GM10248 (cell line): ENCODE measurements at places on chromosomes 11 and 22.

DNA sequence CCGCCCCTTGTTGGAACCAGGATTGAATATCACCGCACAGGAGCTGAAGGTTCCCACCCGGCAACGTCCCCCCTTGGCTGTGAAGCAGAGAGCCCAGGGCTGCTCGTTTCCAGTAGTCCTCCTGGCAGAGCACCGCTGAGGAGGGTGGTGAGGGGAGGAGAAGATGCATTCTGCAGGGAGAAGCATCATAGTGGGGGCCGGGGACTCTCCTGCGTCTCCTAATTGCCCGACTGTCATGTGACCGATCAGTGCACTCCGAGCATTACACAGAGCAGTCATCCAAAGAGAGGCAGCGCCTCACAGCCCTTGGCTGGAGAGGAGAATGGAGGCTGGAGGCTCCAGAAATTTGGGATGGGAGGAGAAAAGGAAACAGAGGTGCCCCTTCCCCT, 85.0 kb upstream of the SEPTIN5 start:
- DNase-seq = no peak

GRCh38 chr11:123567466-123567865, 87.0 kb downstream of the SCN3B start:
- no peak for DNase-seq

DNA sequence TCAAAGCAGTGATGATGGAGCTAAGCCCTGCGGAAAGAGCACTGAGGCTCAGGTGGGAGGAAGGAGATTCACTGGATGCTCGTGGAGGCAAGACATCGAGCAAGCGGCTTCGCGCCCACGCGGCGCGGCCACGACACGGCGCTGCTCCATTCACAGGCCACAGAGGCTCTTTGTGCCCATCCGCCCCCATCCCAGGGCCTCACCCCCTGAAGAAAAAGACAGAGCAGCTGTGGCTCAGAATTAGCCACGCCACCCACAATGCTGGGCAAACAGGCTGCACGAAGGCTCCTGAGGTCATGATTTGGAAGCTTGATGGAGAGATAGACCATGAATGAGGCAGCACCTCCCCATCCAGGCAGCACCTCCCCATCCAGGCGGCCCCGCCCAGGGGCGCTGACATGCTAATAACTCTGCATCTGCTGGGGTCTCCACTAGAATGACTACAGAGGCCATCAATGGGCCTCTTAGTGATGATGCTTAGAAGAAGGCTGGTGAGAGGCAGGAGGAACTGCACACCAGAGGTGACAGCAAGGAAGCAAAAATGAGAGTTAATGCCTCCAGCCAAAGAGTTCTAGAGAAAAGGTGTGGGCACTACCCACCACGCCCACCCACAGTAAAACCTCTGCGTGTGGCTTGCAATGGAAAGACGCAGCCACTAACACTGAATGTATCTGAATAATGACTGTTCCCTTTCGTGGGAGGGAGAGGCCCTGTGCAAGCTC, 43.5 kb downstream of the MYH9 start:
- DNase-seq = no peak

- no peak for DNase-seq
Measured at GRCh38 chr11:124068601-124069110, 27.5 kb upstream of the OR10G7 start.

GRCh38 chr22:19527861-19528417, 3.7 kb upstream of the CLDN5 start:
- no peak for DNase-seq

- peak; percentile 45 for DNase-seq
Measured at GRCh38 chr22:19610518-19611253, 86.5 kb upstream of the CLDN5 start.

DNA sequence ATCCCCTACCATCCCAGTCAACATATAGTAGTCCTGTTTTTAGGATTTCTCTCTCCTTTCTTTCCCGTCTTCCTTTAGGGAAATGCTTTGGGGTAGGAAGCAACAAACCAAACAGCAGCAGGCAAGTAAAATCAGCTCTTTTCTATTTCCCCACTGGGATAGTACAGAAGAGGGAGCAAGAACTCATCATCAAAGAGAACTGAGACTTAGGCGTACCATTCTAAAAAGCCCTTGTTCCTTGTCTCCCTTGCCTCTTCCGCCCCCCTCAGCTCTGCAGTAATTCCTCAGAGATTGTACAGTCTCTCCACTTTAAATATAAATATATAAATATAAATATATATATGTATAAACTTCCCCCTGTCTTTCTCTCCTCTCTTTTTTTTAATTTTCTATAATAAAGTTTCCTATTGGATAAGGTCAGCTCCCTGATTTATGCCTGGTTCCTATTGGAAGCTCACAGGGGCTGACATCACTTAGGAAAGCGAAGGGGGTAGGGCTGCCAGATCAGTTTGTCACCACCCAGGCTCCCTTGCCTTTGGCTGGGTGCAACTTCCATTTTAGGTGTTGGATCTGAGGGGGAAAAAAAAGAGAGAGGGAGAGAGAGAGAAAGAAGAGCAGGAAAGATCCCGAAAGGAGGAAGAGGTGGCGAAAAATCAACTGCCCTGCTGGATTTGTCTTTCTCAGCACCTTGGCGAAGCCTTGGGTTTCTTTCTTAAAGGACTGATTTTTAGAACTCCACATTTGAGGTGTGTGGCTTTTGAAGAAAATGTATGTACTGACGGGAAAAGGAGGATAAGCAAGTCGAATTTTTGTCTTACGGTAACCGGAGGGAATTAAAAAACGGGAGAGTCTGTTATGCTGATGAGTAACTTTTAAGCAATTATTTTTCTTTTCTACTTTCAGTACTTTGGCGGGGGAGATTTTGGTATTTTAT, at the start of gene CTNND1:
Gene CTNND1 (plus strand): TSS at position 502 of the 934 bp plus-strand sequence. CDS start 29,677 bp downstream, outside the sequence.
- peak; percentile 87 for DNase-seq

DNA sequence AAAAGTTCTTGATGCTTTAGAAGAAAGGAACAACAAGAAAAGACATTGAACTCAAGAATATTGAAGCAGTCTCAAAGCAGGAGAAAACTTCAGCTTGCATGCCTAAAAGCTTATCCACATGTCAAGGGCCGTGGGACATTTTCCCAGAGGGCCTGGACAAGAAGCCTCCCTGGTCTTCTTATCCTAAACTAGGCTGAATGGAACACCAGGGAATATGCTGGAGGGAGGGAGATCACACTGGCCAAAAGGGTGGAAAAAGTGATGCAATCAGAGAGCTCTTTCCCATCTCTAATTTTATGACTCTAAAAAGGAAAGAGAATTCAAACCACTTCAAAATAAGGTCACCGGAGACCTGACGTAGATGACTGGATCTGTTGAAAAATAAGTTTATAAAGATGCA, 107.2 kb downstream of the MPPED2 start:
- no peak for DNase-seq

GRCh38 chr11:69999721-70000120, 78.4 kb upstream of the ANO1 start:
- no peak for DNase-seq

- DNase-seq = peak; percentile 66
Measured at GRCh38 chr11:17979770-17980371, 33.0 kb downstream of the SERGEF start.

GRCh38 chr22:48106215-48106614, 1343.8 kb downstream of the TBC1D22A start:
- DNase-seq = no peak

DNA sequence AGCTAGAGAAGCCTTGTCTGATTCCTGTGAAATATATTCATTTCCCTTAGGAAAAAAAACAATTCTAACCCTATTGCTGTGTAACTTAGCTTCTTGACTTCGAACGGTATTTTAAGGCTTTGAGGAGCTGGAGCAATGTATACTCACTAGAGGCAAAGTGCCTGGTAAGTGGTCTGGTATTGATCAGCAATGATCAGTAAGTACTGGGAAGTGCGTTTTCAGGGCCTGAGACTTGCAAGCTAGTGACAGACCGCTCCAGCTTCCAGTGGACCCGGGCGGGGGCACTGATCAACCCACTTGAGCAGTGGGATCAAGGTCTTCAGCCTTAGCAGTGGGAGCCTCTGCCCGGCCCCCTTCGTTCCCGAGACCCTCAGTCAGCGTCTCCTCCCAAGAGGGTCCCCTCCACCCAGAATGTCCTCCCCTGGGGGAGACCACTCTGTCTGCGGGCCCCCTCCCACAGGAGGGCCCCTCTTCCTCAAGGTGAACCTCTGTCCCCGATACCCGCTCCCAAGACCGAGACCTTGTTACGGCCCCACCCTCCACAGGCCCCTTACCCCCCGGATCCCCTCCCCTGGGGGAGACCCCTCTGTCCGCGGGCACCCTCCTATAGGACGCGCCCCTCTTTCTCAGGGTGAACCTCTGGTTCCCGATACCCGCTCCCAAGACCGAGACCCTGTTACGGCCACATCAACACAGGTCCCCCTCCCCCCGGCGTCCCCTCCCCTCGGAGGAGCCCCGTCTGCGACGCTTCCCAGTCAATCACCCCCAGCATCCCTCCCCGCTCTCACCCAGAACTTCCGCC, 452 bp upstream of the ATXN10 start:
- no peak for DNase-seq

- peak; percentile 41 for DNase-seq
Measured at GRCh38 chr22:29306835-29307595, 565 bp downstream of the GAS2L1 start.

- no peak for DNase-seq
Measured at GRCh38 chr11:41283191-41283930, 176.1 kb downstream of the LRRC4C start.

DNA sequence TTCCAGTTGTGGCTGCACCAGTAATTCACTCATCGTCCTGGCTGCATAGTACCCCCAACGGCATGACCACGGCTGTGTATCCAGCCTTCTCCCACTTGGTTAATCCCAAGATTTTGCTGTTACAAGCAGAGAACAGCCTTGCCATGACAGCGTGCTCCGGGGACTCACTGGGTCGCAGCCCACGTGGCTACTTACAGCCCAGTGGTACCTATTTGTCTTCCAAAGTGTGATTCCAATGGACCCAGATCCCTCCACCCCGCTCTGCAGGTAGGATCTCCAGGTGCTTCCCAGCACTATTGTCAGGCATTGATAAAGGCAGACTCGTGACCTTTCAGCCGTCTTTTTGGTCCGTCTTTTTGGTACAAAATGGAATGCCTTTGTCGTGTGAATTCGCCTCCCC, 119.0 kb upstream of the FGF3 start:
- DNase-seq = no peak
